ENCODE measurements at places on chromosomes 3 and 15.

- no peak for DNase-seq
These were observed 14.6 kb downstream of the GABPB1 start for GRCh38 chr15:50340416-50340815.

- DNase-seq = no peak
These were observed 59.0 kb upstream of the USP50 start for GRCh38 chr15:50605462-50605861.

DNA sequence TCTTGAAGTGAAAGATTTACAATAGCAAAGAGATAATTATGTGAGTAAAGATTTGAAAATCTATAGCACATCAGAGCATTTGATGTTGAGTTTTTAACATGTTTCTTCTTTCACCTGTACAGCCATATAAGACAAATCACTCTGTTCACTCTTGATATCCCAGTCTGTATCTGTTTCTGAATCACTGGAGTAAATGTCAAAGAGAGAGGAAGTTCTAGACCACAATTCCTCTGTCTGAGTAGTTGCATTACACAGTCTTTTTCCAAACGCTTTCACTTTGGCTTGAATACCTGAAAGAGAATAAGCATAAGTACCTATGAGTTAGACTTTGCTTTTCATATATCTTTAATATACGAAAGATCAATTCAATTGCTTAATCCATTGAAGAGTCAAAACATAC is 9.9 kb downstream of the THAP10 start:
- no peak for DNase-seq

DNA sequence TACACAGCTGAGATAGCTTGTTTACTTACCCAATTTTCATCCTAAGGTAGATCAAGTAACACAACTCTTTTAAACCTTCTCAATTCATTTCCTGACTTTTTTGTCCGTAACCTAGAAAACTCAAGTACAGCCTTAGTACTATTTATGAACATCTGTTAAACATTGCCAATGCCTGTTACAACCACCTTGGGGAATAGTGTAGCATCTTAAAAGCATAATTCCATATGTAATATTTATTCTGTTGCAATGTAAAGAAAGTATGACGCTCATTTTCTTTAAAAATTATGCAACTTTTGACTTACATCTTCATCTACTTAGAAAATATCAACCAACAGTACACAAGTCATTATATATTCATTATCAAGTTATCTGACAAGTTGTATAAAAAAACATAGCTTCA is 54.6 kb downstream of the SUCLG2 start:
- no peak for DNase-seq

DNA sequence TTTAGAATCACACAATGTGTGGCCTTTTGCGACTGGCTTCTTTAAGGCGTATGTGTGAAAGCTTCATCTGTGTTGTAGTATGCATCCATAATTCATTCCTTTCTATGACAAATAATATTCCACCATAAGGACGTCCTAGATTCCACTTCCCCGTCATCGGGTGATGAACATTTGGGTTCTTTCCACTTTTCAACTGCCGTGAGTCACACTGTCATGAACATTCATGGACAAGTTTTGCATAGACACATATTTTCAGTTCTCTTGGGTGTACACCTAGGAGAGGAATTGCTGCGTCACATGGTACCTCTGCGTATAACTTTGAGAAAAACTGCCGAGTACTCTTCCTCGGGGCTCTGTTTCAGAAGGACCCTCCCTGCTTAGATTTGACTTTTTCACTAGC is 97.3 kb downstream of the TOP2B start:
- DNase-seq = no peak

DNA sequence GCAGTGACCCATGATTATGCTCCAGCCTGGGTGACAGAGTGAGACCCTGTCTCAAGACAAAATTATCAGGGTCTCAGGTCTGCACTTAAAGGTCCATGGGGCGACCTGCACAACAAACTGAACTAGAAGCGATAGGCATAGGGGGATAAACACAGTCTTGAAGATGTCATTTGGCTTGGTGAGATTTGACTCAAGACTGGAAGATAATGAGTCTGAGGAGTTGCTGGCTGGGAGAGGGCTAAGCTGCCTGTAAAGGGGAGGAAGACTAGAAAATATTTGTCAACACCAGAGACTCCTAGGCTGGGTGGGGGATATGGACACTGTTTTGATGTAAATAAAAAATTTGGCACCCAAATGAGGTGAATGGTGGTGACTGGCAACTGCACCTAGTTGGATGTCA is 19.8 kb downstream of the GHRL start:
- DNase-seq = no peak

GRCh38 chr3:44076221-44076829 is 165.4 kb upstream of the TOPAZ1 start:
- DNase-seq = peak; percentile 31

DNA sequence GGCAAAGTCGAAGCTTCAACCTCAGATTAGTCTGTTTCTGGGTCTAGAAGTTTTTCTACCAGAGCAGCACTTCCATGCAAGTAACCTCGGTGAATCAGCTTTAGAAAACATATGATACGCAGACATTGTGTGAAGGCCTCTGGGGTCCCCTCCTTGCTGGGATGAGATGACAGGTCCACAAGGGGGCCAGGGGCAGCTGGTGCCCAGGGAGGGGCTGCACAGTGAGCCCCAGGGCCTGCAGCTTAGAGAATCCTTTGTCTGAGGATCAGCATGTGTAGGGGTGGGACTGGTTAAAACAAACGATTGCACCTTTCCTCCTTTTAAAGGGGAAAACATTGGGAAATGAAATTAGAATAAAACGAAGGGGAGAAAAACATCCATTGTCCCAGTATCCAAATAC is 47.5 kb upstream of the TLE3 start:
- no peak for DNase-seq

- DNase-seq = no peak
These were observed 1.0 kb downstream of the ZNF589 start for GRCh38 chr3:48241796-48242455.

DNA sequence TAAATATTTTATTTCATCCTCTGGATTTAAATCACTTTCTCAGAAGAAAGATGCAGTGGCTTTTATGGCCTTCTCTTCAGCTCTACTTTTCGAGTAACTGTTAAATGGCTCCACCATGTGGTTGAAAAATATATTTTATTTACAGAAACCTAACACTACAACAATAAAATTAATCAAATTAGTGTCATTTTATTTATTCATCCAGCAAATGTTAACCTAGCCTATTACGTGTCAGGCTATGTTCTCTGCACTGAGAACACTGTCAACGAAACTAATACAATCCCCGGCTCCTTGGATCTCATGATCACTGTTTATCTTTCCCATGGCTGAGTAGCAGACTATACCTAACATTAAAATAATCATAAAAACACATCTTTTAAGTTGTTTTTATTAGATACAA is 148.0 kb upstream of the OSTN start:
- peak; percentile 57 for DNase-seq

- no peak for DNase-seq
These were observed 164.8 kb upstream of the RORA start for GRCh38 chr15:61393949-61394348.

- no peak for DNase-seq
These were observed 181.1 kb downstream of the STT3B start for GRCh38 chr3:31713816-31714215.

DNA sequence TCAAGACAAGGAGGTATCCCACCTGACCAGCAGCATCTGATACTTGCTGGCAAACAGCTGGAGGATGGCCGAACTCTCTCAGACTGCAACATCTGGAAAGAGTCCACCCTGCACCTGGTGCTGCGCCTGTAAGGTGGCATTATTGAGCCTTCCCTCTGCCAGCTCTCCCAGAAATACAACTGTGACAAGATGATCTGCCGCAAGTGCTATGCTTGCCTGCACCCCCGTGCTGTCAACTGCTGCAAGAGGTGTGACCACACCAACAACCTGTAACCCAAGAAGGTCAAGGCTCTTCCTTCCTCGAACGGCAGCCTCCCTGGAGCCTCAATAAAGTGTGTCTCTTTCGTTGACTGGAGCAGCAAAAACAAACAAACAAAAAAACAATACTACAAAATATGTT is 2.2 kb upstream of the SLC4A7 start:
- DNase-seq = no peak

- DNase-seq = no peak
These were observed 9.3 kb downstream of the DUOX1 start for GRCh38 chr15:45138814-45139765.

DNA sequence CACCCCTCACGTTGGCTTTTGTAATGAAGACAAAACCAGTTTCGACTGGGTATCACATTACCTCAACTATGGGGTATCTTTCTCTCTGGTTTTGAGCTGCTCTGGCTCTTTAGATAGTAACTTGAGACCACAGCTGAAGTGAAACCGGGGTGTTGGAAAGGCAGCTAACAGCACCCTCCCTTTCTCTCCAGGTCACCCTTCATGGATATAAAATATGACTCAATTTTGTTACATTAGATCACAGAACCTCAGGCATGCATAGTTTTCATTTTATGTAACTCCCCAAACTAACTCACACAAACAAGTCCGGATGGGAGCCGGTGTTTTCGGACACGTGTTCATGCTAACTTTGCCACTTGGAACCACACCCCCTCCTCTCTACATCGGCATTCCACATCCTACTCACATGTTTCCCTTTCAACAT is 90.7 kb downstream of the NR2F2 start:
- no peak for DNase-seq

DNA sequence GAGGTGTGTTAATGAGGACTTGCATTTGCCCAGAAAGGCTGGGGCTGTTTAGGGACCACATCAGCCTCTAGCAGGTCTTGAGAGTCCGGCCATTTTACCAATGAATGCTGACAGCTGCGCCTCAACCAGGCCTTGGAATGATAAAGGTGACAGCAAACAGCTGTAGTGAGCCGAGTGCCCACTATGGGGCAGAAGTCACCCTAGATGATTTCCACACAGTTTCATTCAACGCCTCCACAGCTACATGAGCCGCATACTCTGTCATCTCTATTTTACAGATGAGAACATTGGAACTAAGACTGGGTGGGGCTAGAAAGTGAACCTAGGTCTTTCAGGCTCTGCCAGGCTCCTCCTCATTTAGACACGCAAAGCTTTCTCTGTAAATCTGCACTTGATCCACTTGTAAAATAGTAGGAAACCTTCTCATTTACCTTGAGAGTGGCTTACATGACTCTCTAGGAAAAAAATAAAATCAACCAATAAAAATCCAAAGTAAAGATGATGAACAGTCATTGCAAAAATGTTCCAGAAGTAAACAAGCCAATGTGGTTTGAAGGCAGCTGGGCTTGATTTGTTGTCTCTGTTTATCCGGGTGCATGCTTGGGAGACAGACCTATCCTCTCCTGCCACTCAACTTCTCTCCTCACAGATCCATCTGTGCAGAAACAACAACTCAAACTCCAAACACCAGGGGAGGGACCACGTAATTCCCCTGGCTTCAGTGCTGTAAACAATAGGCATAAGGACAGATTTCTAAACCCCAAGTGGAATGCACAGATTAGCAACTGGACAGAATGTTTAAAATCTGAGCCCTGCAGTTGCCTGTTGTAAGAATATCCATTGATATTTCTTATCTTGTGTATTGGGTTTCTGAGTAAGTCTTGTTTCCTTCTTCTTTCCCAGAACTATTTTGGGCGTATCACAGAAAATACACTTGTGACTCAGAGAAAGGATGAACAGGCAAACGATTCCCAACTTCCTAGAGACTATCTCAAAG is 31.5 kb upstream of the LDHAL6B start:
- peak; percentile 85 for DNase-seq

- DNase-seq = no peak
These were observed 341.8 kb upstream of the GBE1 start for GRCh38 chr3:82103241-82103640.

DNA sequence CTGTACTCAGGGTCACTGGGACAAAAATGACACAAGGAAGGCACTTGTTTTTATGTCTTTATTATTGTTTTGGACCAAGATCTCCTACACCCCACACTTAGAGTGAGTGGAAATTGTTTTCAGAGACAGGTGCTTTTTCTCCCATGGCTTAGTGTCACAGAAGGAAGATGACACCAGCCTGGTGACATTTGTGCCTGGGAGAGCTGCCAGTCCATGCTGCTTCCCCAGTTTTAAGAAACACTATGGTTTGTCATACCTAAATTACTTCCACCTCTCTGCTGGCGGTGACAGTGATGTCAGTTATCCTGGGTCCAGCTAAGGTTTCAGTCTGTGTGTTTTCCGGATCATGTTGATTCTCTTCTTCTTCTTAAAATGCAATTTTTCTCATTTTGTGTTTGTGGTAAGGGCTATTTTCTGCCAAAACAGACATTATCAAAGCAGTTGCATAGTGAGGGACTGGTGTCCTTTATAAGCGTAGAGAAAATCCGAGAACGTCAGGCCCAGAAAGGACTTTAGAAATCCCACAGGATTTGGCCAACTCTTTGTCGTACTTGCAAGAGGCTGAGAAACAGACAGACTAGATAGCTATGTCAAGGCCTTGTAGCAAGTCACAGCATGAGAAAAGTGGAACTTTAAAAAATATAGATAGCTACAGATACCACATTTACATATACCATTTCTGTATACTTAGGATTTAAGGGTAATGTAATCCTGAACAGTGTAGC is 149.5 kb downstream of the TP63 start:
- DNase-seq = no peak

GRCh38 chr15:95371664-95372063 is 958.8 kb upstream of the NR2F2 start:
- peak; percentile 63 for DNase-seq

DNA sequence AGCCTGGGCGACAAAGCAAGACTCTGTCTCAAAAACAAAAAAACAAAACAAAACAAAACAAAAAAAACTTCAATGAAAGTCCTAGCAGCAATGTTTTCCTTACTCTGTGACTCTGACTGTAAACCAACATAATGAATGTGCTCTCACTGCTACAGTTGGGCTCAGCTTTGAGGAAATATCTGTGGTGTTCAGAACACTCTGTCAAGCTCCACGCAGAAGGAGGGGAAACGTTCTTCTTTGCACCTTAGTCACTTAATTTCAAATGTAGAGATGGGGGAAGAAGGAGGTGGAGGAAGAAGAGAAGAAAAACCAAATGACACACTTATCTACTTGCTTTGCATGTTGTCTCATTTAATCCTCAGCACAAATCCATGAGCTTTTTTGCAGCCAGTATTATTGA is 107.1 kb upstream of the UBE3A start:
- no peak for DNase-seq

DNA sequence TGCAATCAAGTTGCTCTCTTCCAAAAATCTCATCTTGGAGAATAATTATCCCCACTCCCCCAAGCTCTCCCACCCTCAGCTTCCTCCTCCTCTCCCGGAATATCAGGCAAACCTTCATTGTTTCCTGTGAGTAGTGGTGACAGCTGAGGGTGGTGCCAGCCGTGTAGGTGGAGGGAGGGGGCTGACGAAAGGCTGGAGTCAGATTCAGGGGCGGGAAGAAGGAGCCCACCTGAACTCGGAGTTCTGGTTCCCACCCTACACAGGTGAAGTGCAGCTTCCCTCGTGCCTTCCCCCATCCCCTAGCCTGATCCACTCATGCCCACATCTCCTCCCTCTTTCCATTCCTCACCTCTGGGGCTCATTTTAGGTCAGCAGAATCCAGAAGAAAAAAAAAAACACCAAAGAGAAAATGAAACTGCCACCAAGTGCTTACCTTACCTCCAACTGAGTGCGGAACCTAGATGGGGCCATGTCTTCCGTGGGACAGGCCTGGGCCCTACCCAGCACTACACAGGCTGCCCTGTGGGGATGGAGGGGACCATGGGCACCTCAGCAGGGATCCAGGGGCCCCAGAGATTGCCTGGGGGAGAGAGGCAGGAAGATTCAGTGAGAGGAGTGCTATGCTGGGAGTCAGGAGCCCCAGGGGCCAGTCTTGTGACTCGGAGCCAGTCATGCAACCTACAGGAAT is 81.3 kb downstream of the ADCY5 start:
- no peak for DNase-seq
